NCI-H345 (cell line): ENCODE measurements at places on chromosomes 11 and 22.

GRCh38 chr22:24952837-24953383 lies 394 bp downstream of the KIAA1671 start:
- peak; percentile 36 for DNase-seq

GRCh38 chr22:47997052-47997590 lies 1234.7 kb downstream of the TBC1D22A start:
- no peak for DNase-seq

GRCh38 chr11:114089748-114090147 lies 30.2 kb downstream of the ZBTB16 start:
- DNase-seq: no peak

DNA sequence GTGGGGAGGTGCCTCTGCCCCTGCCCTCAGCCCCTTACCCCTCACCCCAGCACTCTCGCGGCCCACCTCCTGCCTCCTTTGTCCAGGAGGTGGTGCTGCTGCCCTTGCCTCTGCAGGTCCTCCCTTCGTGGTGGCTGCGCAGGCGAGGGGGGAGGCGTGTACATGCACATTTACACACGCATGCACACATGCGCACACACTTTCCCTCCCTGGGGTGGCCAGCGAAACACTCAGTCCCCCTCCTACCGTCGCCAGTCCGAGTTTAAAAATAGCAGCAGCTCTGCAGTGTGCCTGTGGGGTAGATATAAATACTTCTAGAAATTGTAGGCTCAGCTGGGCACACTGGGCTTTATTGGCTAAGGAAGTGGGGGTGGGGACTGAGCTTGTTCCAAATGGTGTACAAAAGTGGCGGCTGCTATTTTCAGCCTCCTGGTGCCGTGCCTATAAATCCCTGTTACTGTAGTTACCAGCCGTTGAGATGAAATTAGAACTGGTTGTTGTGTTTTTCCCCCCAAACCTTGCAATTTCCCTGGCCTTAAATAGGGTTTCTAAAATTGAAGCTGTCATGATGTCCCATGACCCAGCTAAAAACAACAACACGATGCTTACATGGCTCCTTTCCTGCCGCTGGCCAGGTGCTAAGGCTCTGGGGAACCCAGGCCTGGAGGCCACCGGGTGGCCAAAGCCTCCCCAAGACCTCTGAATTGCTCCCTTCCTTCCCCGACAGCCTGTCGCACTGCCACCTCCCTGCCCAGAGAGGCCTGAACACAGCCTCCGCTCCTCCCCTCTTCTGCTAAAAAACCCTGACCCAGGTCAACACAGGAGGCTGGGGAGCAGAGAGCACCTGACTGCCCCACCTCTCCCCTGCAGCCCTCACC lies 12.4 kb downstream of the PICK1 start:
- no peak for DNase-seq

- no peak for DNase-seq
These were observed 6.8 kb upstream of the CTSD start for GRCh38 chr11:1770528-1770927.
